ENCODE measurements at places on chromosomes 7 and 10.

DNA sequence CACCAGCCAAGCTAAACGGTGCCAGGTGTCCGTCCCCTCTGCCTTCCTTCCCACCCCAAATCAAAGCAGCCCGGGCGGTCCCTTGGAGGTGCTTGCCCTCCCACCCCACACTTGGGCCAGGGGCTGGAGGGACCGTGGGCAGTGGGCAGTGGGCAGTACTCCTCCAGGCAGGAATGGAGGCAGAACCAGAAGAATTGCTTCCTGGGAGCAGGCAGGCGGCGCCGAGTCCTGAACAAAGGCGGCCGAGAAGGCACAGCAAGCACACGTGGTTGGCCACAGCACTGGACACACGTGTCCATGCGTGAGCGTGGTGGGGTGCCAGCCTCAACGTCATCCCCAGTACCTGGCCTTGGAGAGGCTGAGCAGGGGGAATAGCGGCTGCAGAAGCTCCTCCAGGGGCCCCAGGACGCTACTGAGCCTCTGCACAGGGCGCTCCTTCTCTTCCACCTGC lies 48.4 kb upstream of the NKX6-2 start:
- DNase-seq: no peak

- DNase-seq: no peak
These were observed 105.0 kb downstream of the PHTF2 start for GRCh38 chr7:77903597-77903996.

DNA sequence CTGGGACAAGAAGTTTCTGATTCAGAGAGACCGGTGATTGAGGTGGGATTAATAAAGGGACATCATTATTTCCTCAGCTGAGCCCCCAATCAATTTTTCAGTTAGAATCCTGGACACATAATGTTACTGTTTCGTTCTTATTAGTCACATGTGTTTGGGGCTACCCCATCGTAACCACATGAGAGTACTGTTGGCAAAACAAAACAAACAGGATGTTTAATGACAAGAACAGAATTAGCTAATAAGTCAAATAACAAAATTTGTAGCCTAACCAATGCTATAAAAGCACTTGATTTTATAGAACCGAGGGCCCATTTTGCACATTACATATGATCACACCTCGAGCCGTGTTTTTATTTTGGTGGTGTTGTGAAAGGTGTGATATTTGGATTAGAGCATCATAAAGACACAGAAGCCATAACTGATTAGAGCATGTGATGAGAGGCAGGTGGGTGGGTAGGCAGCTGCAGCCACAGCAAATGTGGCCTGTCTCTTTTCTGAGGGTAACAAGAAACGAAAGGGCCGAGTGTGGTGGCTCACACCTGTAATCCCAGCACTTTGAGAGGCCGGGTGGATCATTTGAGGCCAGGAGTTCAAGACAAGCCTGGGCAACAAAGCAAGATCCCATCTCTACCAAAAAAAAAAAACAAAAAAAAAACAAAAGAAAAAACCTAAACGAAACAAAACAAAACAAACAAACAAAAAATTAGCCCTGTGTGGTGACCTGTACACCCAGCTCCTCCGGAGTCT lies 1.8 kb upstream of the VWC2 start:
- no peak for DNase-seq

DNA sequence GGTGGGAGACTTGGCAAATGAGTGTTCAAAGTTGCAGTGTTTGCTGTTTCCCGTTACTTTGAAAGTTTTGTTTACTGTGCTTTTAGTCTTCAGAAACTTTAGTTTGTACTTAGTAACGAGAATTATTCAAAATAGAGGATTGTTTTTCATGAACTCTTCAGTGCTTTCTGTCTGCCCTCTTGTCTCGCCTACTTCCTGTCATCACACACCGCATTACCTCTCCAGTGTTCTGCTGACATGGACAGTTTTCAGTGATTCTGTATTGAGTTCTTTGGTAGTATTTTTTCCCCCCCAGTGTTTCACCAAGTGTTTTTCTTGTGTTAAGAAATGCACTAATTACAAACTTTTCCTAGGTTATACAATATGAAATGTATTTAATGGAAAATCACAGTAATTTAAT lies 207.0 kb downstream of the MLLT10 start:
- DNase-seq: no peak

- DNase-seq: no peak
These were observed 41.7 kb downstream of the ARL4A start for GRCh38 chr7:12729112-12729511.

DNA sequence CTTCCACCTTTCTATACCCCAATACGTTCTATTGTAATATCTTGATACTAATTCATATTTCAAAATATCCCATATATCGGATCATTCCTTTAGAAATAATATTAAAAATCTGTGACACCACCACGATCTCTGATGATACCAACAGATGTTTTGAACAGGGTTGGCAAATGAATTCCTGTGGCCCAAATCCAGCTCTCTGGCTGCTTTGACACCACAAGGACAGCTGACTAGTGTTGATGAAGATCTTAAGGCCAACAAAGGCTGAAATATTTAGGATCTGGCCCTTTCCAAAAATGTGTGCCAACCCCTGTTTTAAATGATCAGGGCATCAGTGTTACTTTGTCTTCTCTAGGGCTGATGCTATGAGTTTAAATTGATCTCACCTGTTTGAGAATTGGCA lies 380.7 kb upstream of the PFKP start:
- no peak for DNase-seq

- no peak for DNase-seq
These were observed 68.8 kb downstream of the OSBPL3 start for GRCh38 chr7:24911213-24911603.

DNA sequence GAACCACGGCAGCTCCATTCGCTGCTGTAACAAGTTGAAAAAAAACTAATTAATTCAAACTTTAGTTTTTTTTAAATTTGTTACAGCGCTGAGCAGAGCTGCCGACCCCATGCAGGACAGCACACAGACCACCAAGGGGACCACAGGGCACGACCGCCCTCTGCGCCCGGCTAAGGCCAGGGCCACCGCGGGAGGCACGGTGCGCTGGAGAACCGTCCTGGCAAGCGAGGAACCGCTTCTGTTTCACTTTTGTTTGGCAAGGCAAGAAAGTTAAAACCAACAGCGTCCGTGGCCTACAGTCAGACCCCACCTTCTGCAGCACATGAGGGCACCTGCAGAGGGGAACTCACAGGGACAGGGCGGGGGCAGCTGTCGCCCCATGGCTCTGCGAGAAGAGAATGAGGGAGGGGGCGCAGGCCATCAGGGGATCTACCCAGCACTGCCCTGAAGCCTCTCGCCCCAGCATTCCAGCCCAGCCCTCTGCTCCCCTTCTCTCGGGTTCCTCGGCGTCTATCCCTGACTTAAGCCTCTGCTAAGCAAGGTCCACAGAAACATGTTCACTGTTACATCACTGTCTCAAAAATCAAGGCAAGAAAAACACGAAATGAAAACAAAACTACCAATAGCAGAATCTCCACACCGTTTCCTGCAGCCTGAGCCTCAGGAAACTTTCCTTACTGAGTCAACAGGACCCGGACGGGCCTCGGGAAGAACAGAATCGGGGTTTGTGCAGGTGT lies 204.4 kb downstream of the DIP2C start:
- peak; percentile 48 for DNase-seq

- peak; percentile 47 for DNase-seq
These were observed 537 bp downstream of the FOXK1 start for GRCh38 chr7:4682621-4683042.

DNA sequence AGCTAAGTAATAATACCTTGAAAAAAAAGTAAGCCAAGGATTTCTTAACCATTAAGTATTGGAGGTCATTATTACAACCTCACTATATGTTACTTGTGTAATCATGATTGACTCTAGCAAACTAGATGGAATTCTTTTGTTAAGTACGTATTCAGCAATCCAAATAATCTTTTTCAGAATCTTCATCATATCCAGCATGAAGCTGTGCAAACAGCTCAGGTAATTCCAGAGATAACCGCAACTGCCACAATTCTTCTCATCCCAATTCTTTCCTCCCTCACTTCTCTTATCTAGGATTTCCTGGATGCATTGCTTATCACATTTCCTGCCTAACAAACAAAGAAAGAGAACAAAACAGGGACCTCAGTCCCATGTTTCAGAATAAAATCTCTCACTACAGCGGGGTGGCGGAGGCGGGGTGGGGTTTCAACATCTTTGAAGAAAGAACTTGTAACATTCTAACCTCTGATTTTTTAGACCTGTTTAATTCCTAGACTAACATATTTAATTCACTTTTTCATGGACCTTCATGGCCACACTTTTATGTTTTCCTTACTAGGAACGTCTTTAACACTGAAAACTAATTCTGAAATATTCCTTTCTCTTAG lies 156.5 kb downstream of the POM121L12 start:
- no peak for DNase-seq

GRCh38 chr7:56078196-56078595 lies 14.1 kb downstream of the SUMF2 start:
- DNase-seq: no peak

- no peak for DNase-seq
These were observed 340.1 kb upstream of the CHRM2 start for GRCh38 chr7:136528329-136528728.

DNA sequence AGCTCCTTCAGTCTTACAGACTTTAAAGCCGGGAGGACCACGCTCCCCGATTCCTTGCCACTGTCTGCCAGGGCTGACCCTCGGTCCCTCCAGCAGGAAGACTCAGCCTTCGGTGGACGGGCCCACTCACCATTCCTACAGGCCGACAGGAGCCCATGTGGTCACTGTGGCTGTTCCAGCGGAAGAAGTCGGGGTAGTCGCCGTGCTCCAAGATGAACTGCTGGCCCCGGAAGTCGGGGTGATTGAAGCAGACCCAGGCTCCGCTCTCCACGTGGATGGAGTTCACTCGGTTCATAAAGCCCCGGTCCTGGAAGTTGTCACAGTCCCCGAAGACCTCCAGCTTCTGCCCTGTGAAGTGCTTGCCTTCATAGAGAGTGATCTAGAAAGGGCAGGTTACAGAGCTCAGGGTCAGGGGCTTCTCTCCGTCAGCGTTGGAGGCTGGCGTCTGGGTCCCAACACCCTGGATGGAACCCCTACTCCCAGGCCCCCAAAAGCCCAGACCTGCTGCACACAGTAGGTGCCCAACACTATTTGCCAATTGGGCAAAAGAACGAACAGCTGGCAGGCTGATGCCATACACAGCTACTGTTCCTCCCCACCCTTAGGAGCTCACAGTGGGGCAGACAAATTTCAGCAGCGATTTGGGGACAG lies 1.9 kb downstream of the CRYGN start:
- no peak for DNase-seq

DNA sequence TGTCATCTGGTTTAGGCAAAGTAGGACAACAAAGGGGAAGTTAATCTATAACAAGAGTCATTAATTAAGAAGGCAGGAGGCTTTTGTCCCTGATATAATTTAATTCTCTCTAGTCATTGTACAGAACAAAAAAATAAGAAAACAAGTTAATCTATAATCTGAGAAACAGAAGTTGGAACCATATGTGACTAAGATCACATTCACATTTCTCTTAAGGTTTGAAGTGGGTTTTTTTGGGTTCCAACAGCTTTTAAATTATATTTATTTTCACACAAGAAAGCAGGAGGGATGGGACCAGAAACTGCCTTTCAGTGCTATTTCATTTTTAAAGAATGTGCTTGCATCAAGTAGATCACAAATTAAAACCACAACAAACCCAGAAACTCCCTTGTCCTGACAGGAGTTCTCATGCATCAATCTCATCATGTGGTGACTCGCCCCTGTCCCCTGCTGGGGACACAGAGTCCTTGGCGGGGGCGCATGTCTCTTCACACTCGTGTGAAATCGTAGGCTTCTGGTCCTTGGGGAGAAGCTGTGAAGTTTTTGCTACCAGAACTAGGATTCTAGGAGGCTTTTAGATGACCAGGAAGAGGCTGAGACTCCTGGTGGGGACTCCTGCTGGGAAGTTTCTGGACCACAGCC lies 10.1 kb upstream of the OPN4 start:
- no peak for DNase-seq

GRCh38 chr10:44047361-44047760 lies 337.5 kb downstream of the CXCL12 start:
- no peak for DNase-seq

GRCh38 chr7:92987538-92987937 lies 130.2 kb downstream of the SAMD9 start:
- DNase-seq: no peak

DNA sequence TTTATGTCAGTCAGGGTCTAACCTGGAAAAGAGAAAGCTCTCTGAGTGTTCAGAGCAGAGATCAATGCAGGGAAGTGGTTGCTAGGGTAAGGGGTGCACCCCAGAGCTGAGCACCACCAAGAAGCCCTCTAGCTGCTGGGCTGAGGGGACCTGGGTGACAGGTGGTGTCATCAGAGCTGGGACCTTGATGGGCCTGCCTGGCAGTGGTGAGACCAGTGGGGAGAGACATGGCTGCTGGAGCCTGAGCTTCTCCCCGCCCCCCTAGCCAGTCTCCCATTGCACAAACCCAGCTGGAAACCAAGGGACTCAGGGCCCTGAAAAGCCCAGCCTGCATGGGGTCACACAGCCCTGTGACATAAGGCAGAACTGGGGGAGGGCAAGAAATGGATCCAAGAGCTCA lies 49.1 kb upstream of the OSBPL3 start:
- DNase-seq: no peak

DNA sequence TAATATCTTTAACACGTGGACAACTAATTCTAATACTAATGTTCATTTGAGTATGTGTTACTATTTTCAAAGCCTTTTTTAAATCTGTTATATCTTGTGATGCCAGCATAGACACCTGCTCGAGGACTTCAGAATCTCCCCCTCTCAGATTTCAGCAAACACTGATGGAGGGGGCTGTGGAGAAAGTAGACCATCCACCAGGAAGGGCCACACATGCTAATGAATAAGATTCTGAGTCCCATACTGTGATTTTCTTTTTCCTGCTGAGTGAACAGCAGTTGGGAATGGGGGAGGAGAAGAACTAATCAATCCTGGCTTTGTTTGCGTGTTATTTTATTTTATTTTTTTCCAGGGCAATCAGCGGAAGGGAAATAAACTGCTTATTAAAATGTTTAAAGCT lies 157.9 kb upstream of the CSTF2T start:
- DNase-seq: no peak

DNA sequence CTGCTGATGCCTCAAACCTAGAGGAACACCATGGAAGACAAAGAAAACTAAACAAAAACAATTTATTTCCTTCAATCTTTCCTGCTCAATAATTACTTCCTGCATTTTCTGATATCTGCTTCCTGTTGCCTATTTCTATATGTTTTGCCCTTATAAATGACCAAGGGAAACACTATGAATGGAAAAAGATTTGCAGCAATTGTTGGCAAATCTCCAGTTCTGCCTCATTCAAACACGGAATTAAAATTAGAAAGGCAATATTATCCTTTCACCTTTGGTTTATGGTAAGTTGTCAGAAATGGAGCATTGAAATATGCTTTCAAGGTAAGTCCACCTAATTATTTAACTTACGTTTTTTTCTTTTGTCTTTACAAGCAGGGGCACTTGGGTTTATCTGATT lies 552.2 kb upstream of the ANKRD30A start:
- DNase-seq: no peak
